Stimulated activated CD4-positive, alpha-beta T cell treated with anti-CD3 and anti-CD28 coated beads, TNF-alpha, amount 100 ng/mL, for 48 hours (primary cell): ENCODE measurements at places on chromosomes 7 and 10.
A peak's percentile ranks its signal among the peaks of the same experiment; 100 is the strongest.

GRCh38 chr10:108112218-108112617, 947.7 kb upstream of the SORCS1 start:
- no peak for DNase-seq

GRCh38 chr7:146119002-146119401, 2.4 kb downstream of the CNTNAP2 start:
- DNase-seq: no peak

DNA sequence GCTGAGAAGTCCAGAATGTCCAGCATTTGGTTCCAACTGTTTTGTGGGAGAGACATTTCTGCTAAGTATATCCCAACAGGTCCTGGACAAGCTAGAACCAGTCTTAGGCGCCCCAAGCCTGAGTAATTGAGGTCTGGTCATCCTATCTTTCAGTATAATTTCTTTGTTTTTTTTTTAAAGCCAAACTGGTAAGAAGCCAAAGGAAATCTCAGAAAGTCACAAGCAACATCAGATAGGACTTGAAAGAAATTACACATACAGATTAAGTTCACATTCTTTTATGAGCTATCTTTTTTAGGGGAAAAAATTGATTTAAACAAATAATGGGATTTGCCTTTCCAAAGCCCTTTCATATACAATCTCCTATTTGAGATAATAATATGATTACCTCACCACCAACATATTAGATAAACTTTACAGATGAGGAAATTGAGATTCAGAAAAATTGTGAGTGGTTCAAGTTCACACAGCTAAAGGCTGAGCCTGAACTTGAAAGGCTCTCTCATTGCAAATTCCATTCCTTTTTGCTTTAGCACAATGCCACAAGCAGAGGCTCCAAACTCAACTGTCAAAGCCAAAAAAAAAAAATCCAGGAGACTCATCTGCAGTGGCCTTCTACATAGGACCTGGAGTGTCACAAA, 15.0 kb downstream of the PDLIM1 start:
- no peak for DNase-seq

DNA sequence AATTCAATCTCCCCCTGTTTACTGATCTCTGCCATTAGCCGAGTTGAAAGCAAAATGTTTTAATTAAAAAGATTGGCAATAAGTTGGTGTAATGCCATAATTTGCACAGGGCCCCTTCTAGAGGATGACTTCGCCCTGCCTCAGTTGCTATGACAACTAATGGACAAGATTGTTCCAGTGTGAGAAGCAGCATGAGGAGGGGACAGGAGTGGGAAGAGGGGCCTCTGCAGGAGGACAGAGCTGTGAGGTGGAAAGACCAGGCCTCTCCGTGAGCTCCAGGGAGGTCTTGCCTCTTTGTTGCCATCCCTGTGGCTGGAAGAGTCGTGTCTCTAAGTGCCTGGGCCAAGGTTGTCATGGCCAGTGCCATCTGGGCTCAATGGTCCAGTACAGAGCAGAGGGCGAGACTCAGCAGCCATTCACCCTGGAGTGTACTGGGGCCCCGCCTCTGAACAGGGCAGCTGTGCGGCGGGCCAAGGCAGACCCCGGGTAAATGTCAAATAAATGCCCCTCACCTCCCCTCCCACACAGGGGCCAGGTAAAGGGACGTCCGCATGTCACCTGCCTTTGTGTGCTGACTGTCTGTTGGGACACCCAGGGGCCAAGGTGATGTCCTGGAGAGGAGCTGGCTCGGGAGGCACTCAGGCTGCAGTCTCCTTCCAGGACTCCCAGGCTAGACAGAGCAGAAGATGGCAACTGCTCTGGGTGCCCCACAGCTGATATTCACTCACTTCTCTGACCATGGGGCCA, 97.0 kb upstream of the RET start:
- DNase-seq: no peak

DNA sequence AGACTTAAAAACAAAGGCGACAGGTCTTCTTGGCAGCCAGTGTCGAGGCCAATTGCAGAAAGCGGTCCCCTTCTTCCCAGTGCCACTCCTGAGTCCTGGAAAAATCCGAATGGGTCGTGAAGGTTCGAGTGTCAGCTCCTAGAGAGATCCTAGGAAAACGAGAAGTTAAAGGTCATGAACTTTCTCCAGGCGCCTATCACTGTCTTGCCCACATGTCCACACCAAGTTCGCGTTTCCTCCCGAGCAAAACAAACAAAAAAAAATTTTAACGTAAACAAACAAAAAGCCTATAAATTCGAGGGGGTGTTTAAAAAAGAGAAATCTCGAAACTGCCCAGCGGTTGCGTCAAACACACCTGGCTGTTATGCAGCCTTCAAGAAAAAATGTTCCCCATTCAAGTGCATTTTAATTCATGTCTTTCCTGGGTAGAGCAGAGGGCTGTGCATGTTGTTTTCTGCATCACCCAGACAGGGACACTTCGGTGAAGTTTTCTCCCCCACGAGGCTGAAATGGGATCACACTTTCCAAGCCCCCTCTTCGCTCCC, 1.5 kb downstream of the ARHGAP21 start:
- no peak for DNase-seq

GRCh38 chr7:141231018-141231792, 157.3 kb downstream of the TMEM178B start:
- no peak for DNase-seq

- DNase-seq: peak; percentile 50
These were observed 154.1 kb upstream of the AHR start for GRCh38 chr7:17144322-17144721.

DNA sequence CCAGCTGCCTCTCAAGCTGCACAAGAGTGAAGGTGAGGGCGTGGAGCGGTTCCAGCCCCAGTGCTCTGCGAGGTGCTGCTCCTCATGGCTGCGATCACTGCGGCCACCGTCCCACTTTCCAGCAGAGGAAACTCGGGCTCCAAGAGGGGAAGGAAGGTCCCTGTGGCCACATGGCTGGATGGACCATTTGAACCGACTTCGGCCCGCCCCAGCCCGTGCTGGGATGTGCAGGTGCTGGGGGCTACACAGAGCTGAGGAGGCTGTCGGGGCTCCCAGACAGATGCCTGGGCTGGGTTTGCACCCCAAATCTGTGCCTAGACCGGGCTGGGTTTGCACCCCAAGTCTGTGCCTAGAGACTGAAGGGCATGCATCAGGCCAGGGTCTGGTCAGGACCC, 186.6 kb downstream of the DNAJB6 start:
- DNase-seq: no peak

DNA sequence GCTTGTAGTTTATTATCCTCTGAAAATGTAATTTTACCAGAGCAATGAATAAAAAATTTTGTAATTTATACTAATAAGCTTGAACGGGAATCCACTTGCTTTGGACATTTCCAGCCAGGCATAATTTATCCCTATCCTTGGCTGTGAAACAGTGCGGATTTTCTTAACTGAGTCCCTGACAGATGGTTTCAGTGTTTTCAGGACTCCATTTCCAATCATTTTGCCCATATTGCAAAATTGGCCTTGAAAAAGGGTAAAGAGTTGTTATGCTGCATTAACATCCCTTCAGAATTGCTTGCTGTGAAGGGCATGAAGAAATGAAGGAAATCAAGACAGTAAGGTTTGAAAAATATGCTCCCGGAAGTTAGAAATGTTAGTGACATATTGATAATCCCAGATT, 57.7 kb downstream of the NXPH1 start:
- DNase-seq: no peak

DNA sequence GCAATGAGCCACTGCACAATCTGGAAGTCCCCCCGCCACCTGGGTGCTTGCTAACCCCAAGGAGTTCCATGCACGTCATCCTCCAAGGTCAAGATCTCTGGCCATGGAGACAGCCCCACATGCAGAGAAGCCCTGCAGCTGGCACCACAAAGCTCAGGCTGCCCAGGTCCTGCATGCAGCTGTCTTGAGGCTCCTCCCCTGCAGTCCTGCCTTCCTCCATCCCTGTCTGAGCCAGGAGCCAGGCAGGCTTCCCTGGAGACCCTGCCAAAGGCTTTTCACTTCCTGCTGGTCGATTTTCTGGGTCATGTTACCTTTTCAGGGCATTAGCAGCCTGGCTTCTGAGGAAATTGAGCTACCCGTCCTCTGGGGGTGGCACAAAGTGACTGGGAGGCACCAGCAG, 12.5 kb upstream of the TMEM72 start:
- no peak for DNase-seq

- no peak for DNase-seq
These were observed 46.8 kb downstream of the KIAA1549 start for GRCh38 chr7:138934367-138934766.

- no peak for DNase-seq
These were observed at the start of gene ABCB4 for GRCh38 chr7:87475359-87476178. TSS of gene ABCB4 (minus strand) at chr7:87475680. CDS start at chr7:87475465, 215 bp downstream.

DNA sequence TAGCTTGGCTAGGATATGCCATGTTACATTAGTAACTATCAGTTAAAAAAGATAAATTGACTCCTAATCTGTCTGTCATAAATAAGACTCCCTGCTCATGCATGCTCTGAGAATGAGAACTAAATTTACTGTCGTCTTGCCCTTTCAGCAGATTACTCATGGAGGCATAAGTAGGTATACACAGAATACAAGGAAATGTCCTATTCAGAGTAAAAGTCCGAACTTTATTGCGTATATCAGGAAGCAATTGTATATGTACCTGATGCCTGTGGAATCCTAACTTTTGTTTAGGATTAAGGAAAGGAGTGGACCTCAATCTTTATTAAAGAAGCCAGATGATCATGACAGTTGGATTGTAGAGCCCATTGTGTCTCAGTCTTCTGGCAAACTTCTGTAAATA, 118.6 kb downstream of the THSD7A start:
- DNase-seq: no peak

GRCh38 chr10:3825862-3826351, 40.9 kb upstream of the KLF6 start:
- no peak for DNase-seq

DNA sequence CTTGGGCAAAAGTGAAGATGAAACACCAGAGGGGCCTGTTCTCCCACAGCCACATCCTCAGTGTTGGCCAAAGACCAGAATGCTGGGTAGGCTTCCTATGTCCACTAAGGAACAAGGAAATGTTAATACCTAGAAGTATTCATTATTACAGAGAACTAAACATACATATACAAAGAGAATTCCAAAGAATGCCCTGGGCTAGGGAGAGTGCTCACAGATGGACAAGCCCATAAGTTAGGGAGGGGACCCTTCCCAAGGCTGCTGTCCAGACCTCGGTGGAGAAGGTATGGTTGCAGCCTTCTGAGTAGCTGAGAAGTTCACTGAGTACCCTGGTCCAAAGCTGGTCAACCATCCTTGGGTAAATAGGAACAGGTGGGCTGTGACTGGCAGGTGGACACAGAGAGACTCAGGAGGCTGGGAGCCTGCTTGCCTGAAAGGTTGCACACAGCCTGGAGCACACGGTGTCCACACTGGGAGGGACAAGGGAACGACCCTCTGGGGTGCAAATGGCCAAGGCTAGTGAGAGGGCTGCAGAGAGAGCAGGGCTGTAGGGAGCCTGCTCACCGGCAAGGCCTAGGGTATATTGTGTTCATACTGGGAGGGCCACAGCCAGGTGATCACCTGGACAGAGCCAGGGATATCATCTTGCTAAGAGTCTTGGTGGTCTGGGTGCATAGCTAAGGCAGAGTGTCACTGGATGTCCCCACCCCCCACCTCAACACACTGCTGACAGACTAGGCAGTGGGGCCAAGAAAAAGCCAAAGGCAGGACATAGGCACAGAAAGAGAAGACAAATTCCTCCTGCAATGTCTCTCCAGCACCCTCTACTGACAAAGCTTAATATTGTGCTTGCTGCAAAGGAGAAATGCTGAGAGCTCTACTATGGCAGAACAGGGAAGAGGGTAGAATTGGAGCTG, 40.3 kb downstream of the CPVL start:
- DNase-seq: no peak

- no peak for DNase-seq
These were observed 120.5 kb downstream of the GALNT11 start for GRCh38 chr7:152145853-152146466.

DNA sequence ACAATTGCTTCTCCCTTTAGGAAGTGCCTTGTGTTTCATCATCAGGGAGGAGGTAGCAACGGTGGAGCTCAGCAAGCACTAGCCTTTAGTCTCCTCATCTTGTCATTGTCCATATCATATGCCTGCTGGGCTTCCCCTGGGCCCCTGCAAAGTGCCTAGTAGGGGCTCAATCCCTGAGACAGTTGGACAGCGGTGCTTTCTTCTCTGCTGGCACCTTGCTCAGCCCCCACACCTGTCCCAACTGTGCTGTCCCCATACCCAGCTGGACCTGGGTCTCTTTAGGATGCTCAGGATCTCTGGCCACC, 5.5 kb downstream of the SMARCD3 start:
- DNase-seq: no peak

DNA sequence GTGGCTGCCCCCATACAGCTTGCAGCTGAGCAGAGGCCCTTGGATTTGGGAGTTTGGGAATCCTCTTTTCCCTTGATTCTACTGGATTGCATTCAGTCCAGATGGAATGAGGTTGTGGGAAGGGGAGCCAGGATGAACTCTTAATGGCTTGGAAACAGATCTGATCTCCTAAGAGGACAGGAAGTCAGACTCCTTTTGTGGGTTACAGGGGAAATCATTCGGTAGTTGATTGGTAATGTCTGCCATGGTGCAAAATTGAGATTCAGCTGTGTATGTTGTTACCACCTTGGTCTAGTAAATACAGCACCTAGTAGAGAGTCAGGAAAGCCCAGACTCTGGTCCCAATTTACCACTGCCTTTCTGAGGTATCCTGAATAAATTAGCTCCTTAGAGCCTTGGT, 144.2 kb upstream of the TNRC18 start:
- DNase-seq: no peak

- no peak for DNase-seq
These were observed 130.6 kb upstream of the NPVF start for GRCh38 chr7:25358926-25359325.

GRCh38 chr7:12683678-12684585, 3.5 kb upstream of the ARL4A start:
- no peak for DNase-seq

DNA sequence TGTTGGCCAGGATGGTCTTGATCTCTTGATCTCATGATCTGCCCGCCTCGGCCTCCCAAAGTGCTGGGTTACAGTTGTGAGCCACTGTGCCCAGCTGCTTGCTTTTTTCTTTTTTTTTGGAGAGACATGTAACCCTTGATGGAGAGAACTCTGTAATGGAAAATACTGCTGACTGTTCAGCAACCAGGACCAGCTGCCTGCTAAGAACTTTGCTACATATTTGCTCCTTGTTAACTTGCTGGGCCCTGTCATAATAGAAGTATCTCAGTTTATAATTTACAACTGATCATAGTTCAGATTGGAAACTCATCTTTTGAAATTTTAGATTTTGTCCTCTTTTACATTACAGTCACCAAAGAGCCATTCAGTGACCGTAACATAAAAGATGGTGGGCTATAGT, 34.9 kb downstream of the TASOR2 start:
- DNase-seq: no peak

- DNase-seq: no peak
These were observed 68.6 kb downstream of the WDR37 start for GRCh38 chr10:1124796-1125195.

- DNase-seq: peak; percentile 61
These were observed 41.5 kb upstream of the NMT2 start for GRCh38 chr10:15209827-15210509.
